ENCODE measurements at places on chromosomes 16 and 17.

DNA sequence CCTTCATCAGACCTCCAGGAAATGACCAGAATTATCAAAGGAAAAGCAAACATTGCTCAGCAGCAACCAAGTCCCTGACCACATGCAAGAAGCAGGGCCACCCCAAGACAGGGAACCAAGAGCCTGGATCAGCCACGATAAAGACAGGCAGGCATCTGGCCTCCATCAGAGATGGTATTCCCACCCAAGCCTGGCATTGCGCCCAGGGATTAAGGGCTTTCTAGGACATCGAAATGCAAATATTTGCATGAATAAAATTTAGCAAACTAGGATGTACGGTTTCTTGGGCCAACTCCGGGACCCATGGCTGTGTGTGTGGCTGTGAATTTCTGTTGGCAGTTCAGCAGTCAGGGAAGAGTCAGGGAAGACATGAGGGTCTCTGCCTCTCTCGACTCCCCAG, 241.4 kb upstream of the DYNLRB2 start:
- DNase-seq: no peak

GRCh38 chr17:80125656-80126448, 21.1 kb downstream of the EIF4A3 start:
- DNase-seq: no peak

DNA sequence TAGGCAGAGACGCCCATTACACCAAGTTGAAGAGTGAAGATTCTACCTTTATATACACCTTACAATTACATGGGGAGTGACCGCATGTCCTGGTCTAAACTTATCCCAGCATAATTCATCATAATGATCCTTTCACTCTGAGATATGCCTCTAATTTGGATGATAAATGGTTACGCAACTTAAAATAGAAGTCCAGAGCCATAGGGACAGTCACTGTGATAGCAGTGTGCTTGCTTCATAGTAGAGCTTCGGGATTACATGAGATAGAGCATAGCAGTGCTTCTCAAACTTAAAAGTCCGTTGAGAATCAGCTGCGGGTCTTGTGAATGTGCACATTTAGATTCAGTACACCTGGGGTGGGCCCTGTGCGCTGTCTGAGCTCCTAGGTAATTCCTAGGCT, 16.9 kb downstream of the USP10 start:
- DNase-seq: no peak

GRCh38 chr16:30775392-30776188, 11.4 kb downstream of the ZNF629 start:
- DNase-seq: peak; percentile 90

- peak; percentile 87 for DNase-seq
Observed at GRCh38 chr16:22898874-22899348, 84.9 kb downstream of the HS3ST2 start.

DNA sequence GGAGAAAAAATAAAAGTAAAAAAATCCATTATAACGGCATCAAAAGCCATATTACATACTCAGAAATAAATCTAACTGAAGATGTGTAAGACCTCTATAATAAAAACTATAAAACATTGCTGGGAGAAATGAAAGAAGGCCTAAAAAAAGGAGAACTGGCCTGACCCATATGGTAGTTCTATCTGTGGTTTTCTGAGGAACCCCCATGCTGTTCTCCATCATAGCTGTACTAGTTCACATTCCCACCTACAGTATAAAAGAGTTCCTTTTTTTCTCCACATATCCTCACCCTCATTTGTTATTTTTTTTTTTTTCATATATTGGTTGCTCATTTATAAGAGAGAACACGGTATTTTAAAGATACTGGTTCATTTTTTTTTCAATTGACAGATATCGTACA, 191.8 kb downstream of the STX8 start:
- DNase-seq: no peak

DNA sequence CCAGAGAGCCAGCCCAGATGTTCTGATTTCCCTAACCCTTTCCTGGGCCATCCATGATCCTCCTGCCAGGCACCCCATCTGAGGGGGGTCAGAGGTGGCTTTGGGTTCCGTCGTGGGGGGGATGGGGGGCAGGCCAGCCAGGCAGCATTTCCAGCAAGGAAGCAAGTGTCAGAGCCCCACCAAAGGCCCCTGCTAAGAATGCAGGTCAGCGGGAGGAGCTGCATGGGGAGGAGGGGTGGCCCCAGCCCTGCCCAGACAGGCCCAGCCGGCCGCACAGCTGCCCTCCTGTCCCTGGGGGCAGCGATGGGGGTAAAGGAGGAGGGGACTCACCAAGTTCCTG, 2.3 kb upstream of the SCRN2 start:
- DNase-seq: no peak

- DNase-seq: no peak
Observed at GRCh38 chr17:41324180-41325075, 8.9 kb upstream of the KRTAP17-1 start.

GRCh38 chr17:53499277-53499676, 323.4 kb upstream of the KIF2B start:
- DNase-seq: no peak

DNA sequence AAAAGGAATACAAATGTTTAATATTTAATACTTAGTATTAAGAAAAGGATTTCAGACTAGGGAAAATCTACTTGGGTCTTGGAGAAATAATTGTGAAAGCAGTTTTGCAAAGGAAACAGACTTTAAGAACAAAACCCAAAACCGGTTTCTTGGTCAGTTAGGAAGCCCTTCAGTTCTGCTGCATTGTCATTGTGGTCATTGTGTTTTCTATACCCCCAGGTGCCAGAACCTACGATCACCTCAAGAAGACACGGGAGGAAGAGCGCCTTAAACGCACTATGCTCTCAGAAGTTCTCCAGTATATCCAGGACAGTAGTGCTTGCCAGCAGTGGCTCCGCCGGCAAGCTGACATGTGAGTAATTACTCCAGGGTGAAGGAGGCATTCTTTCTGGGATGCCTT, 19.5 kb upstream of the DUSP14 start:
- no peak for DNase-seq

GRCh38 chr17:5526821-5527598, 40.6 kb downstream of the MIS12 start:
- peak; percentile 84 for DNase-seq

DNA sequence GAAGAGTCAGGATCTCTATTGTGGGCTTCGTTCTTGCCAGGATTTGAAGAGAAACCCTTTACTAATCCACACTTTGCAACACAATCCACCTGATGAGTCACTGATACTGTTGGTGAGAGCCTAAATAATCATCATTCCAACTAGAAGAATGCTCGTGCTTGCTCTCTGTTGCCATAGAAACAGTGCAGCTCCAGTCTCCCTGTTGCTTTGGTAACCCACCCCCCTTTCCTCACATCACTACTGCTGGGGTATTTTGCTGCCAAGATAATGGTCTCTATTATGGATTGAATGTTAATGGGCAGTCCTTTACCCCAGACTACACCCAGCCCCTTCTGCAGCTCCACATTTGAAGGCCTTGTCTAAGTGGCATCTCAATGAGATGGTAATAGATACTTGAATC, 190.4 kb downstream of the ABCC12 start:
- peak; percentile 81 for DNase-seq

DNA sequence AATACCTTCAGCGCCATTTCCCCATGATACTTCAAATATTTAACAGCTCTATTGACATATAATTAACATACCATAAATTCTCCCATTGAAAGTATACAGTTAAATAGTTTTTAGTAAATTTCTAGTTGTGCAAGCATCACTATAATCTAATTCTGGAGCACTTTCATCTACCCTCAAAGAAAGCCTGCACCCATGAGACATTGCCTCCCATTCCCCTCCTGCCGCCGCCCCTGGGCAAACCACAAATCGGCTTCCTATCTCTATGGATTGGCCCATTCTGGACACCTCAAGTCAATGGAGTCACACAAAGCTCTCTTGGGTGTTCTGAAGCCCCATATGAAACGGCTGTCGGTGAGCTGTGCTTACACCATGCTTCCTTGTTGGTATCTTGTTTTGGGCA, 77.3 kb upstream of the CBX4 start:
- DNase-seq: no peak

DNA sequence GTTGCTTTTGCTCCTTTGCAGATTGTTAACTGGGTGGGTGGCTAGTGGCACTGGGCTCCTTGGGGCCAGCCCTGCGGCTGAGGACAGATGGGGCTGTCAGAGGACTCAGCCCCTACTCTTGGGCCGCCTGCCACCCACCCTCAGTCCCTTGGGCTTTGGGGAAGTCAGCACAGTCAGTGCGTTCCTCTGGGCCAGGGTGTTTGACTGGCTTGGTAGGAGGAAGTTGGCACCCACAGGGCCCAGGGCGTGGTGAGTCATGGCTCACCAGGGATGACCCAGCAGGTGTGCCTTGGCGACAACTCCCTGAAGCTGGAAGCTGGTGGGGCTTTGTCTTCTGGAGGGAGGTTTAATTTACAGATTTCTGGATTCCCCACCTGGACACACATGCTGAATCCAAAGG, 32.4 kb downstream of the HAPSTR1 start:
- DNase-seq: no peak

GRCh38 chr16:84482951-84483881, 21.2 kb downstream of the MEAK7 start:
- DNase-seq: no peak

- peak; percentile 54 for DNase-seq
Observed at GRCh38 chr17:8806926-8807550, 7.9 kb upstream of the MFSD6L start.

GRCh38 chr16:23088018-23088417, 61.2 kb downstream of the USP31 start:
- no peak for DNase-seq

DNA sequence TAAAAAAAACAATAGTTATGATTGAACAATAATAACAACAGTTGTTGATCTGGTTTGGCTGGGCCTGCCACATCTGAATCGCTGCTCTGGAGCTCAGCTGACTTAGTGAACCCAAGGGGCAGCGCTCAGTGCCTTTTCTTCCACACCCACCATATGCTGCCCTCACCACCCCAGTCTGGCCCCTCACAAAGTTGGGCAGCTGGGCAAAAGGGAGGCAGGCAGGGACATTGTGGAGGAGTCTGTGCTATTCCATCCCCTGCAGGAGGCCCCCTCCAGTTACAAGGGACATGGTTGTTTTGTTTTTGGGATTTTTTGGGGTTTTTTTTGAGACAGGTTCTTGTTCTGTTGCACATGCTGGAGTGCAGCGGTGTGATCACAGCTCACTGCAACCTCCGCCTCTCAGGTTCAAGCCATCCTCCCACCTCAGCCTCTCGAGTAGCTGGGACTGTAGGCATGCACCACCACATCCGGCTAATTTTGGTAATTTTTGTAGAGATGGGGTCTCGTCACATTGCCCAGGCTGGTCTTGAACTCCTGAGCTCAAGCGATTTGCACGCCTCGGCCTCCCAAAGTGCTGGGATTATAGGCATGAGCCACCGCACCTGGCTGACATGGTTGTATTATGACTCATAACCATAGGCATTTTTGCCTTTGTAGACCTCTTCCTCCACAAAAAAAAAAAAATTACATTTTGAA, 8.6 kb upstream of the PECAM1 start:
- no peak for DNase-seq

DNA sequence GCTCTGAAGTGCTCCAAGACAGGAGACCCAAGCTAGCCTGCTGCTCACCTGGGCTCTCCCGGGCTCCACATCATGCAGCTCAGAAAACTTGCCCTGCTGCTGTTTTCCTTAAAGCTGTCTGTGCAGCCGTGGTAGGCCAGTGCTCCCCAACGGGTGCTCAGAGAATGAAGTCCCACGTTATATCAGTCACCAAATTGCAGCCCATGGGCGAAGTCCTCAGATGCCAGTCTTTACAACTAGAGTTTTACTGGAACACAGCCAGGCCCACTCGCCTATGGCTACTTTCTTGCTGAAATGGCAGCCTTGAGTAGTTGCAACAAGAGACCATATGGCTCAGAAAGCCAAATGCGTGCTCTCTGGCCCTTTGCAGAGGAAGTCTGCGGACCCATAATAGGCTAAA, 6.3 kb downstream of the CREBBP start:
- DNase-seq: no peak

- no peak for DNase-seq
Observed at GRCh38 chr16:143047-143446, 4.6 kb upstream of the NPRL3 start.

DNA sequence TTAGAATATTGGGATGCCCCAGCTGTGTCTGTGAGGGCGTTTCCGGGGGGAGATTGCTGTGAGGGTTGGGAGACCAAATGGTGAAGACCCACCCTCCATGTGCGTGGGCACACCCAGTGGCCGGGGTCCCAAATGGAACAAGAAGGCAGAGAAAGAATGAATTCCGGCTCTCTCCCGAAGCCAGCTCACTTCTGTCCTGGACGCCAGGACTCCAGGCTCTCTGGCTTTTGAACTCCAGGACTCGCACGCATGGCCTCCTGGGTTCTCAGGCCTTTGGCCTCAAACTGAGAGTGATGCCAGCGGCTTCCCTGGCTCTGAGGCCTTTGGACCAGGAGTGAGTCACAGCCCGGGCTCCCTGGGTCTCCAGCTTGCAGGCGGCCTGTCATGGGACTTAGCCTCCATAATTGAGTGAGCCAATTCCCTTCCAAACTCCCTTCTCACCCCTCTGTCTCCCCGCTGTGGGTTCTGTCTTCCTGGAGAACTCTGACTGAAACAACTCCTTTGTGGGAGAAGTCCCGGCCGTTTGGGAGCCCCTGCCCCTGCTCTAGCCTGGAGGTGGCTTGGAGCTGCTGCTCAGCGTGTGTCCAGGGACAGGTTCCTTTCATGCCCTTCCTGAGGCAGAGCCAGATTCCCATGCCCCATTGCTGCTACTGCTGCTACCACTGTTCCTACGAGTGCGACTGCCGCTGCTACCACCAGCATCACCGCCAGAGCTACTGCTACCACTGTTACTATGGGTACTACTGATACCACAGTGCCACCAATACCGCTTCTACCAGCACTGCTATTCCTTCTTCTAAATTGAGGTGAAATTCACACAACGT, 49.8 kb upstream of the CBX4 start:
- peak; percentile 27 for DNase-seq

DNA sequence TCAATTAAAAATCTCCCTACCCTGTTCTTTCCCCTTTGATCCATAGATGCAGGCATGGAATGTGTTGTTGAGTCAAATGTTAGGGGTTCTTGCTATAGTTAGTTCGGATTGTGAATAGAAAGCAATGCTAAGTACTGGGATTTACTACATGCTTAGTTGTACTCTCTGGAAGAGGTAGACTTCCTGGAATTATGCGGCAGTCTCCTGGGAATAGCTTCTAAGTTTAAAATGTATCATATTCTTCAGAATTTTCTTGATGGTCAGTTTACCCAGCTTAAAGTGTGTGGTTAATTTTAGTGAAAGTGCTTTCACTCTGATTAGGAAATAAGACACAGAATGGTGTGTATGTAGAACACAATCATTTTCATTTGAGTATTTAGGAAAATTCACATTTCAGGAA, 3.5 kb downstream of the CLTC start:
- no peak for DNase-seq

DNA sequence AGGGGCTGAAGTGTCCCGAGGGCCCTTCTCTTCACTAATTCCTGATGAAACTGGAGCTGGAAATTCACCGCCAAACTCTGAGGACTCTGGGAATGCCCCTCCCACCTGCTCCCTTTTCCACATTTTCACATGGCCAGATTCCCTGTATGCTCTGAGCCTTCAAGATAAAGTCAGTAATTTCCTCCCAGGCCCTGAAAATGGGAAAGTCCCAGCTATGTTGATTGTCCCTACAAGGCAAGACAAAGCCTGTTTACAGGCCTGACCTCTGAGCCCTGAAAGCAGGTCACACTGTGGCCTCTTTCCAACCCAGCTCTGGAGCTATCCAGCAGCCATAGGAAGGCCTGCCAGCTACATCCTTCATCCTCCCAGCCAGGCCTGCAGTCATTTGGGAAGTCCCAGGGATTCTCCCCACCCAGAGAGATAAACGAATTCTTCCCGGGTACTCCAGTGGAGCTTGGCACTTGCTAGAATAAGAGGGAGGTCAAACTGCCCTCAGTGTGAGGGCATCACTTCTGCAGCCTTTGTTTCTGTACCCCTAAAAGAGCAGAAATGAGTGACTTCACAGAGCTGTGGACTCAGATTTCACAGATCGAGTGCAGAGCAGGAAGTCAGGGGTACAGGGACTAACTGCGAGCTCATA, 19.6 kb upstream of the CCL2 start:
- DNase-seq: no peak

All from Ammon's horn (tissue), 1 donor.